Activated CD4-positive, CD25-positive, alpha-beta regulatory T cell treated with anti-CD3 and anti-CD28 coated beads, Interleukin-2, amount 50 U/mL, for 24 hours (primary cell): ENCODE measurements at places on chromosomes 7 and 10.

DNA sequence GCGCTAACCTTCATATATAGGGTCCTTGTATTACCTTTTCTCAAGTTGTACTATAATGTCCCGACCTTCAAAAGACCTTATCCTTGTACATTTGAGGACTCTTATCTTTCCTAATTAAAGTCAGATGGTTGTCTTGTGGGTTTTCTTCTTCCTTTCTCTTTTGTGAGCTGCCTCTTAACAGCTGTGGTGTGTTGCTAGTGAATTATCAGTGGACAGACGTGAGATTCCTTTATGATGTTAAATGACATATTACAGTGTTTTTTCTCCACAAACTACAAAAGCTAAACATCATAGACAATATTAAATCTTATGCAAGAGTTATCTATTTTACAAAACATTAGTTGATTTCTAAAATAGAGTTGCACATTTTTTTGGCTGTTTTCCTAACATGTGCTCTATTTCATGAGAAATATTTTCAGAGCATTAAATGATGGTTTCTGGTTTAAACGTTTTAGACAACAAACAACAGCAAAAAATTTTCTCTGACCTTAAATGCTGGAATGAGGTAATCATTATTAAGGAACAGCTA lies 272.2 kb upstream of the NPVF start:
- no peak for ATAC-seq

DNA sequence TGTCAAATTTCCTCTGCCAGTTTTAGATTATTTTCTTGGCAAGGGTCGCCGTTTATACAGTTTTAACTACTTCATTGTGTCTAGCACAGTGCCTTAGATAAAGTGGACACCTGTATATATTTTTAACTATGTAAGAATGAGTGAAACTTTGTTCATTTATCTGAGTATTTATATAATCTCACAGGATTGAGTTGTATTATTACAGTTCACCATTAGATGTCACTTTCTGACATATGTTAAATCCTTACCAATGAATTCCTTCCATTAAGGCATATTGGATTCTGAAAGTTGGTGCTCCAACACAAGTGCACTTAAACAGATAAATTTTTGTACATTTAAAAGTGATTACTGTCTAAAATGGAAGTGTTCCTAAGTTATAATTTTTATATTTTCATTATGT lies 43.0 kb downstream of the ZMYND11 start:
- no peak for ATAC-seq

- ATAC-seq, result no peak
Observed at GRCh38 chr7:55887821-55888247, 578 bp downstream of the ZNF713 start.

DNA sequence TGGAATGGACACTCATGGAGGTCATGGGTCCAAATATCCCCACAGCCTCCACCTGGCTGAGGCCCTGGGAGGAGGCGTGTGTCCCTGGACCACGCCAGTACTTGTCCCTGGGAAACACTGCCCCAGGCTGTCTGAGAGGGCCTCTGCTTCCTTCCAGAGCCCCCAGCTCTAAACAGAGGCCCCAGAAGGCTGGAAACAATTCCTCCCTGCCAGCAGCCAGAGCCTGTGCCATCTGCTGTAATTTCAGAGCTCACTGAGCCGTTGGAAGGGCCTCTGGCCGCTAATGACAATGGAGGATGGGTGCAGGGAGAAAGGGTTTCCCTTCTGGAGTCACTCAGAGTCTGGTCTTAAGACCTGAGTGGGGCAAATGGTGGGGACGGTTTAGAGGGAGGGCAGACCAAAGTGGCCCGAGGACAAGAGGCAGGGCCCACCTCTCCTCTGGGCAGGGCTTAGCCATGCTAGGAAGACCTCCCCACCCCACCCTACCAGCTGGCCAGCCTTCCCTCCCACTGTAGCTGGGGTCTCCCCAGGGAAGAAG lies 7.1 kb downstream of the CHAT start:
- ATAC-seq, result no peak

GRCh38 chr10:58856508-58857240 lies 319.8 kb upstream of the PHYHIPL start:
- no peak for ATAC-seq

DNA sequence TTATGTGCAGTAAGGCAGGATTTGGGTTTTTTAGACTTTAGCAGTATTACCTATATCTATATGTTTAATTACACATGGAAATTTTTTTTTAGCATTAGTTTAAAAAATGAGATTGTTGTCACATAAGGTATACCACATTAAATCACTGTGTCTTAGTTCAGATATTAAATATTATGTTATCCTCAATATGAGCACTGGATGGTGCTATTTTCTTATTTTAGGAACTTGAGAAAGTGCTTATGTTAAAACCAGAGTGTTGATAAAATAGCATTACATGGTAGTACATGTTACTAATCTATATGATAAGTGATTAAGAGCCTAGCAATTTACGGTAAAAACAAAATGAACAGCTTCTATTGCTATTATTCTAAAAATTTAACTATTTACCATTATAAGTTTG lies 28.8 kb downstream of the MIOS start:
- no peak for ATAC-seq

- no peak for ATAC-seq
Observed at GRCh38 chr7:32378988-32379387, 111.2 kb downstream of the LSM5 start.

GRCh38 chr10:72692744-72692993 lies 726 bp downstream of the MCU start:
- ATAC-seq, result no peak

- no peak for ATAC-seq
Observed at GRCh38 chr10:58209669-58210068, 58.0 kb downstream of the IPMK start.

DNA sequence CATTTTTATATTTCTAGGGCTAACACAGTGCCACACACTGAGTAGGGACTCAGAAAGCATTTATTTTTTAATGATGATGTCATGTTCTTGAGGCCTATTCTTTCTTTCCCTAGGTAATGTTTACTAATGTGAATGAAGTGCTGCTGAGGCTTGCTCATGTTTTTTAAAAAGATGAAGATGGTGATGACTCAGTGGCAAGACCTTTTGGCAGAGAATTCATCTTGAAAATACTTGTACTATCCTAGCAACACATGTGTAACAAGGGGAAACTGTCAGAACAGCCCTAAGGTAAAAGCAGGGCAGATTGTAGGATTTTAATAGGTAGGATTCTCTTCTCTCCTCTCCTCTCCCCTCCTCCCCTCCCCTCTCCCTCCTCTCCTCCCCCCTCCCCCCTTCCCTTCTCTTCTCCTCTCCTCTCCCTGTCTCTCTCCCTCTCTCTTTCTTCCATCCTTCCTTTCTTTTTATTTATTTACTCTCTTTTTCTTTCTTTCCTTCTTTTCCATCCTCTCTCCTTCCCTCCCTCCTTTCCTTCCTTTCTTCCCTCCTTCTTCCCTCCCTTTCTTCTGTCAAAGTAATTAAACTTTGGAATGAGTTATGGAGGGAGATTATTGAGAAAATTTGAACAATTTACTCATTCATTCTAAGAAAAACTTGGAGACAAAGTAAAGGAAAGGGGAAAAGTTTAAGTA lies 75.3 kb downstream of the ZNF92 start:
- ATAC-seq, result peak; percentile 64

DNA sequence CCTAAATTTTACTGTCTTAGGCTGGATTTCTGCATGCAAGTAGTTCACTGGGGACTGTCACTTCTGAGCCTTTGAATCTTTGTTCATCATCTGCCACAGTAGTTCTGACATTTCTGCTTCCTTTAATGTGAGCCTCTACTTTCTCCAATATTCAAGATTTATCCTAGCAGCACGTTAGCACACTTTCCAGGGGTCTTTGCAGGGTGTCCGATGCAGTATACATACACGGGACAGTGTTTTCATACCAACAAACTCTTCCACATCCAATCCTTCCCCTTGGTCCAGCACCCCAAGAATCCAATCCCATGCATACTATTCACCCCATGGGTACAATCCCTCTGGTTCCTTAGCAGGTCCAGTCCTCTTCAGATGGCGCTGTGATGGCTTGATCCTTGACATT lies 22.7 kb upstream of the NPTX2 start:
- no peak for ATAC-seq

DNA sequence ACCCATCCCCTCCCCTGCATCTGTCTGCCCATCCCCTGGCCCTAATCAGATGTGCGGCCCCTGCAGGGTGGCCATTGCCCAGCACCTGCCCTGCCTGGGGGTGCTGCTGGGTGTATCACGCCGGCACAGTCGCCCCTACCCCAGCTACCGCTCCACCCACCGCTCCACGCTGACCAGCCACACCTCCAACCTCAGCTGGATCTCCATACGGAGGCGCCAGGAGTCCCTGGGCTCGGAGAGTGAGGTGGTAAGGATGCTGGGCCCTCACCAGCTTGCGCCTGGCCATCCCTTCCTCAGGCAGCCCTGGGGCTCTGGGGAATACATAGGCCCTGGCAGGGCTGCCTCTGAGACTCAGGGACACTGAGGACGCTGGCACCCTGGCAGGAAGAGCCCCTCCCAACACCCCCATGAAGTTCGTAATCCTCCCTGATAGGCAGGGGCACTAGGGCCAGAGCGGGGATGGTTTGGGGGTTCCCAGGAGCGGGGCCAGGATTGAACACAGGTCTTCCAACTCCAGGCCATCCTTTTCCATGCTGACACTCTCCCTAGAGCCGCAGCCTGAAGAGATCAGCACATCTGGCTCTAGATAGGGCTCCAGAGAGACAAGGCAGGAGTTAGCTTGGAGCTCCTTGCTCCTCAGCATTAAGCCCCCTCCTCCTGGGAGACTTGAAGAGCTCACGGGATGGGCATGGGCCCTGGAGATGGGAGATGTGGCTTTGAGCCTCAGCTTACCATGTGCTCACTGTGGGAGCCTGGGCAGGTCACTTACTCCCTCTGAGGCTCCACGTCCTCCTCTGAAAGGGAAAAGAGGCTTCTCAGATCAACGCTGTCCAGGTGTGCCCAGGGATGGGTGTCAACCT lies 5.9 kb upstream of the LDB3 start:
- no peak for ATAC-seq

GRCh38 chr10:36556468-36556867 lies 568.9 kb upstream of the ANKRD30A start:
- ATAC-seq, result no peak

DNA sequence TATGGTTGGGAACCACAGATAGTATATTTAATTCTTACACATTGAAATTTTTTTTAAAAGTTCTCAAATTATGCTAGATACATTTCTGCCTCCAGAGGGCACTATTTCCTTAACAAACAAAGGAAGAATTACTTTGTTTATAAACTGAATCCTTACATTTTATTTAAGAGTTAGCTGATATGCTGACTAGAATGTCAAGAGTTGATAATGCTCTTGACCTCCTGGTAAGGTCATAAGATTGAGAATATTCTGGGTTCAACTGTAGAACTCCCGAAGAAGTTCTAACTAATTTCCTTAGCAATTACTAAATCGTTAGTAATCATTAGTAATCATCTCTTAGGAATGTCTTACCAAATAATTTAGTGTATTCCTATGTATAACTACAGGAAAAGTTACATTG lies 95.3 kb upstream of the CYP26C1 start:
- no peak for ATAC-seq
